ENCODE measurements at places on chromosomes 1 and 21.

DNA sequence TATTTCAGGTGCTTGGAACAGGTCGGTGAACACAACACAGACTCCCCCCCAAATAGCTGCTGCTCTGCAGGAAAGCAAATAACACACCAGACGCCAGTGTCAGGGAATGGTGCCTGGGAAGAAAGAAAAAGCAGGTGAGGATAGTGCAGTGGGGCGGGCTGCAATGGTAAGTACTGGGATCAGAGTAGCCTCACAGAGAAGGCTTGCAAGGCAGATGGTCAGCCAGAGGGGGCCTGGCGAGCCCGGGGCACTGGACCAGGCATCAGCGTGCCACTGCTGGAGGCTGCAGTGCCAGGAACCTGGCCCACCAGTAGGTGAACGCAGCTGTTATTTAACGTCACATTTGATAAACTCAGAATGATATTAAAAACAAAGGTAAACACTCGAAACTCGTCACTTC lies 60.0 kb downstream of the POFUT2 start:
- peak; percentile 30 for DNase-seq

DNA sequence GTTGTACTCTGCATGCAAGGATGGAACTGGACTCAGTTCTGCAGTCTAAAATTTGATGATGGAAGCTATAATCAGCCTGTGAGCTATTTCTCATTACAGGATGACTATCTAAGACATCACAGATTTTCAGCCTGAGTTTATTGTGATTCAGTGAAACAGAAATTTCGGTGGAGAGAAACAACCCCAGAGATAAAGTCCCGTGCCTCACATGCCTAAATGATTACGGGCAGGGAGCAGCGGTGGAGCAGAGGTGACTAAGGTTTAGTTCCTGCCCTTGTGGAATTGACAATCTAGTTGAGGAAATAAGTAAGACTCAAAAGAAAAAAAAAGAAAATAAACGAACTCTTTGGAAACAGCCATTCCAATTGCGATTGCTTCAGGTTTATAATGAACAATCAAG lies 96.9 kb downstream of the GRIK3 start:
- no peak for DNase-seq

GRCh38 chr21:33794596-33794995 lies 121.0 kb downstream of the ATP5PO start:
- DNase-seq = no peak

DNA sequence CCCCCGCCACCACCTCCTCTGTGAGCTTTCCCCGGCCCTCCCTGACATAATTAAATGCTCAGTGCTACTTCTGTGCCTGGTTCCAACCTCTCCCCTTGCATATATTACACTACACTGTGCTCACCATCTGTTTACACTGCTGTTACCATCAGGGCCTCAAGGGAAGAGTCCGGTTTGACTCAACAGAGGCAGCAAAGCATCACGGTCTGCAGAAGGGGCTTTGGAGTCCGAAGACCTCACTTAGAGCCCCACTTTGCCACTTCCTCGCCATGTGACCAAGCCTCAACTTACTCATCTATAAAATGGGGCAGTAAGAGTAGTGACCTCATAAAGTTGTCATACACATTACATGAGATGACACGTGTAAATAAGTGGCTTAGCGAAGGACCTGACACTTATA lies 27.4 kb downstream of the KCNN3 start:
- DNase-seq = no peak

DNA sequence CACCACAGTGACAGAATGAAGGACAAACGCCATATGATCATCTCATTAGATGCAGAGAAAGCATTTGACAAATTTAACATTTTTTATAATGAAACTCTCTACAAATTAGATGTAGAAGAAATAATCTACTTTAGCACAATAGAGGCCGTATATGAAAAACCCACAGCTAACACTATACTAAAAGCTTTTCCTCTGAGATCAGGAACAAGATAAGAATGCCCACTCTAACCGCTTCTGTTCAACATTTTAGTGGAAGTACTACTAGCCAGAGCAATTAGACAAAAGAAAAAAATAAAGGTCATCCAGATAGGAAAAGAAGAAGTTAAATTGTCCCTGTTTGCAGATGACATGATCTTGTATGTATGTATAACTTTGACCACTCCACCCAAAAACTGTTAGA lies 109.7 kb downstream of the SLC35F3 start:
- no peak for DNase-seq

DNA sequence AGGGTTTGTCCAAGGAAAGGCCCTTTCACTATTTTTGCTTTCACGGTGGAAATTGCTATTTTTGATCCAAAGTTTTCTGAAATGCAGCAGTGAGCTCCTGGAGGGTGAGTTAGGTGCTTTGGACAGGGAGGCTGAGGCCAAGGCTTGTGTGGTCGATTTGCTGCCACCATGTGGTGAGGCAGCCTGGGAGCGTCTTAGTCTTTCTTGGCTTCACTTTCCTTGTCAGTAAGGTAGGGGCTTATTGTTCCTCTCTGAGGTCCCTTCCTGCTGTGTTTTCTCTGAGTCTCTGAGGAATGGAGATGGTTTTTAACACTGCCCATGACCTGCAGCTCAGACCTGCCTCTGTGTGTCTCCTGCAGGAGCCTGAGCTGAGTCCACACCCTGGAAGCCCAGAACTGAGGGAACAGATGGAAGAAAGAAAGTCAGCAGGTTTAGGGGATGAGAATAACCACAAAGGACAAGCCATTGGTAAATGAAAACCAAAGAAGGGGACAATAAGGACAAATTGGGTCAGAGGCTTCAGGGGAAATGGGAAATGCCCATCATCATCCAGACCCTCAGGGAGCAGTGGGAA lies 20.1 kb upstream of the S100A10 start:
- no peak for DNase-seq

DNA sequence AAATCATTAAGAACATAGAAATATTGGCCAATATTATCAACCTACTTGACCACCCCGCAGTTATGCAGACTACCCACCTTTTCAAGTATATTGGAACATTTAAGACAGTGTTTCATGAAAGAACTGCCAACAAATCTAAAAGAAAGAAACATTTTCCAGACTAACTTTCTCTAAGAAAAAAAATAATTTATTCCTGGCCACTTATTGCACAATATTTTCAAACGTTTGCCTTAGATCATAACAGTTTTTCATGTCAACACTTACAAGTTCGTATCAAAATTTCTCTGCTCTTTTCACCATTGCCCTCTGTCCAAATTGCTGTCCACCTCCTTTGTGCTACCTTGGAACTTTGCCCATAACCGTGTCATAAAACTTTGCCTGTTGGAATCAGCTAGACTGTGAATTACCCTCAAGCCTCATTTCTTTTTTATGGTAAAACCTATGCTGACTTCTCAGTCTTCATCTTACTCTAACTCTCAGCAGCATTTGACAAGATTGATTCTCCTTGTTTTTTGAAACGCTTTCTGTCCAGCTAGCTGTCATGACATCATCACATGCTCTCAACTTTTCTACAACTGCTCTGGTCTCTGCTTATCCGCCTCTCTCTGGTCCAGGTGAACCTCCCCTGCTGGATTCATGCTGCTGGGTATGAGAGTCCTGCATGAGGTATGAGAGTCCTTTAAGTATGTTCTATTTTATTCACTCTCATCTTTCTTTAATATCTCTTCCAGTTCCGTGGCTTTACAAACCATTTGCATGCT lies 92.8 kb upstream of the CHRM3 start:
- no peak for DNase-seq

GRCh38 chr1:172697534-172698002 lies 38.7 kb downstream of the FASLG start:
- DNase-seq = no peak

DNA sequence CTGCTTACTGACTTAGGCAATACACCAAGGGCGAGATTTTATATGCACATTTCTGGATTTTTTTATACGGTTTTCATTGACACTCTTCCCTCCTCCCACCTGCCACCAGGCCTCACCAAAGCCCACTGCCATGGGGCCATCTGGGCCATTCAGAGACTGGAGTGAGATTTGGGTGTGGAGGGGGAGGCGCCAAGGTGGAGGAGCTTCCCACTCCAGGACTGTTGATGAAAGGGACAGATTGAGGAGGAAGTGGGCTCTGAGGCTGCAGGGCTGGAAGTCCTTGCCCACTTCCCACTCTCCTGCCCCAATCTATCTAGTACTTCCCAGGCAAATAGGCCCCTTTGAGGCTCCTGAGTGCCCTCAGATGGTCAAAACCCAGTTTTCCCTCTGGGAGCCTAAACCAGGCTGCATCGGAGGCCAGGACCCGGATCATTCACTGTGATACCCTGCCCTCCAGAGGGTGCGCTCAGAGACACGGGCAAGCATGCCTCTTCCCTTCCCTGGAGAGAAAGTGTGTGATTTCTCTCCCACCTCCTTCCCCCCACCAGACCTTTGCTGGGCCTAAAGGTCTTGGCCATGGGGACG lies 57.9 kb downstream of the LACTBL1 start:
- DNase-seq = no peak

- no peak for DNase-seq
Observed at GRCh38 chr1:165483412-165483811, 38.5 kb upstream of the RXRG start.

DNA sequence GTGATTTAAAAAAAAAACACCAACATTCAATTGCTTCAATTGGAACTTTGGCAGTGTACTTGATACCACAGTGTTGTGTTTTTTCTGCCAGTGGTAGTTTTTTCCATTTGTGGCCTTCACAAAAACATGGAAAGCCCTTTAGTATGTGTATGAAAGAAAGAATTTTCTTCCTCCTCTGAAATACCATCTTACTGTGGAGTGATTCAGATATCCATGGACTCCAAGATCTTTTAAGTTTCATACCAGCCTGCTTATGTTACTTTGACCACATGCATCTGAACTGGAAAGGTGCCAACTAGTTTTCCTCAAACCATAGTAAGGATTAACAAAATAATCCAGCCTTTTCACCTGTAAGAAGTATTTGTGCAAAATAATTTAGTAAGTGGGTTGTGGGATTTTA lies 3.4 kb downstream of the PPP2R5A start:
- no peak for DNase-seq

- DNase-seq = no peak
Observed at GRCh38 chr1:119797162-119797561, 14.1 kb downstream of the REG4 start.

GRCh38 chr1:101365186-101365585 lies 128.4 kb downstream of the S1PR1 start:
- no peak for DNase-seq

DNA sequence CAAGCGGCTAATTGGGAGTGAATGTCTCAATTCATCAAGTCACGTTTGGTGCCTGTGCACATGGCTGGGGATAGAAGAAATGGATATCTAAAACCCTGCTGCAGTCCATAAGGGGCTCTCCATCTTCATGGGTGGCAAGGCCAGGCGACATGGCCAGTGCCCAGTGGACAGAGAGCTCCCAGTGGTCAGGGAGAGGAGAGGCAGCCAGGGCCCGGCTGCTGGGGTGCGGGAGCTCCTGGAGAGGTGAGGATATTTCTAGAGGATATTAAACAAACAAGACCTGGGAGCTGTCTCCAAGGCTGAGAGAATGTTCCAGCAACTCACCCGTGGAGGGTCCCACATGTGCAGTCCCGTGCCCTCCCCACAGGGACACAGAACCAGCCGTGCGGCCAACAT lies 368.8 kb upstream of the C1orf174 start:
- no peak for DNase-seq

- no peak for DNase-seq
Observed at GRCh38 chr1:228314315-228314657, 92.3 kb downstream of the TRIM11 start.

DNA sequence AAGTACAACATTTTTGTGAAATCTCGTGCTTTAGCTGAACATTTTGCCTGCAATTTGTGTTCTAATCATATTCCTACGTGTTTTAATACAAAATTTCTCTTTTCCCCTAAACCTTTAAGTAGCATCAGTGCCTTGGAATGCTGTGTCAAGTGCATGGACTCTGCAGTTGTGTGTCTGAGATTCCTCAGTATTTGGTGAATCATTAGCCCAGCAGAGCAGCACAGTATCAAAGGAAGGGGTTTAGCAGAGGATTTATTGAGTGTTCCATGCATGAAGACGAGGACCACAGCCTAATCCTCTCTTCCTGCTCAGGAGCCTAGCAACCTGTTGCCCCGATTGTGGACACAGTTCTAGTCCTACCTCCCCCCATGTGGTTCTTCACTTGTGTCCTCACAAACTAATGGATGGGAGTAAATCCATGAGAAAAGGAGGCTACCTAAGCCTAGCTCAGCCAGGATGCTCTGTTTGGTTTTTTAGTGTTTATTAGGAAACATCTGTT lies 29.3 kb upstream of the PCP4 start:
- DNase-seq = no peak

- DNase-seq = no peak
Observed at GRCh38 chr21:46401186-46401910, 57.3 kb upstream of the DIP2A start.

DNA sequence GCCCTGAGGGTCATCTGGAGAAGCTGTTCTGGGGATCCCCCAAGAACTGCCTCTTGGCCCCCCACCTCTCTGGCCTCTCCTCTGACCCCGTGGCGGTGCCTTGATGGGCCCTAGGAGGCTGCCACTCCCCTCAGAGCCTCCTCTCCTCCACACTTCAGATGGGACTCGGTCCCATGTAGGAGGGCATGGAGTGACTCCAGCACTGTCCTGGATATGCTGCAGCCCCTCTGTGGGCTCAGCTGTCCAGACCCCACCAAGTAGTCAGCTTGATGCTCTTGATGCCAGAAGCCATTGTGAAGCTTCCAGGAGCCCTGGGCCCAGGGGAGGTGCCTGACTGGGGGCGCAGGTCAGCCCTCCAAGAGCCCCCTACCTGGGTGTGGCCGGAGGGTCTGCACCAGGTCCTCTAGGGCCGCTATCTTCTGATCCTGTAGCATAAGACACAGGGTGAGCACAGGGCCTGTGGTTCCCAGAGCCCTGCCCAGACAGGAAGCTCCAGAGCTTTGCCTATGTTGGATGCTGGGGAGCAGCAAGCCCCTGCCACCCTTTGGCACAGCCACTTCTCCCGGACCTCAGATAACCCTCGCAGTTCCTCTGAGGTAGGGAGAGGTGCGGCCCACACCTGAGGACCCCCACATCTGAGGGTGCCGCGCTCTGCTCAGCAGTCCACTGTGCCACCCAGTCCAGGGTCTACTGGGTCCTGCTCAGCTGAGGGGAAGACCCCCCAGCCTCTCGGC lies 9.2 kb downstream of the UBXN11 start:
- no peak for DNase-seq

DNA sequence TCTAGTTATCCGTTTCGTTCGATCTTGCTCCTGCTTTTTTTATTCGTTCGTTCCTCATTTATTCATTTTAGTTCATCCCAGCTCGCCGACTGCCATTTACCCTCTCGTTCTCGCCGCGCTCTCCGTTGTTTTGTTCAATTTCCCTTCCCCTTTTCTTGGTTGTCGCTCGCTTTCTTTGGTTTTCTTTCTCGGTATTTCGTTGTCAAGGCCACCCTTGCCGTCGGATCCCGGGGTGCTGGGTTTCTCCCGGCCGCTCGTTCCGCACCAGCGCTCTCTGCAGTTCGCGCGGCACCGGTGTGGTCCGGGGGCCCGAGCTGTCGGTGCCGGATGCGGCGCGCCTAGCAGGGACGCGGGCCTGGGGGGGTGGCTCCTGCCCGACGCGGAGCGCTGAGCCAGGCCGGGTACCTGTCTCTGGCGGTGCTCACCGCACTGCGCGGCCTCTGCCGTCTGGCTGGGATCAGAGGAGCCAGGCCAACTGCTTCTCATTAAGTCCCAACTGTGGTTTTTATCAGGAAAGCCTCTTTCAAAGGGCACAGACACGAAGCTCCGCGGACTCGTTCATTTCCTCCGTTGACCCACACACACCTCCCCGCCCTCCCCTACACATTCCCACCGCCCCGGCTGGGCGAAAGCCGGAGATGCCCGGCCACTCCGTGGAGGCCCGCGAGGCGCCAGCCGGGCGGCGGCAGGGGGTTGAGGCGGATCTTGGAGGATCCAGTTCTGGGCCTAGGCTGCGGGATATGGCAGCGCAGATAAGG lies 1.6 kb downstream of the ALX3 start:
- no peak for DNase-seq

Data from cerebellar nuclear complex (tissue), 1 donor.